ENCODE measurements at places on chromosomes 6 and 20.

GRCh38 chr20:47676912-47677634 is 108.2 kb downstream of the SULF2 start:
- H3K27me3 ChIP-seq = peaks cover 13% of the 10 kb centered on the region
- H3K36me3 ChIP-seq = peaks cover 21% of the 10 kb centered on the region
- no peak overlapping the region for H3K27ac ChIP-seq

GRCh38 chr6:39377539-39377950 is 55.0 kb upstream of the KCNK16 start:
- no peak overlapping the region for H3K4me3 ChIP-seq
- no peak overlapping the region for H3K27ac ChIP-seq
- no peaks in the 10 kb centered on the region for H3K27me3 ChIP-seq

DNA sequence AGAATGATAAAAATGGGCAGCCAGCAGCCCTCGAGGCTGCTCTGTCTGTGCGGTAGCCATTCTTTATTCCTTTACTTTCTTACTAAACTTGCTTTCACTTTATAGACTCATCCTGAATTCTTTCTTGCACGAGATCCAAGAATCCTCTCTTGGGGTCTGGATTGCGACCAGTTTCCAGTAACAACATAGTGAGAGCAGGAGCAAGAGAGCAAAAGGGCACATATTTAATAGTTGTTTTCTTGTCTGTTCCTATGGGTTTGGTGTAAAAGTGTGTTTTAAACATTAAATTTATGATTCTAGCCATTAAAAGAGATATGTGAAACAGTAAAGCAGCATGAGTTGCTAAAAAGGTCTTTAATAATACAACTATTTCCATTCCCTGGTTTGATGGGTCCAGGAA is 78.8 kb upstream of the OPRM1 start:
- H3K27me3 ChIP-seq = peaks cover 4% of the 10 kb centered on the region
- H3K4me1 ChIP-seq = no peaks in the 10 kb centered on the region
- no peak overlapping the region for H3K27ac ChIP-seq
- H3K36me3 ChIP-seq = no peaks in the 10 kb centered on the region
- no peak for DNase-seq

- DNase-seq = no peak
- H3K36me3 ChIP-seq = no peaks in the 10 kb centered on the region
- no peak overlapping the region for H3K27ac ChIP-seq
- peaks cover 5% of the 10 kb centered on the region for H3K4me1 ChIP-seq
- H3K27me3 ChIP-seq = no peaks in the 10 kb centered on the region
- H3K4me3 ChIP-seq = no peak overlapping the region
Measured at GRCh38 chr6:164195278-164195941, 780.9 kb downstream of the QKI start.

- H3K27me3 ChIP-seq = peaks cover 5% of the 10 kb centered on the region
- no peaks in the 10 kb centered on the region for H3K36me3 ChIP-seq
- peaks cover 9% of the 10 kb centered on the region for H3K4me1 ChIP-seq
- peak overlapping the region; percentile 34 for H3K27ac ChIP-seq
- no peak overlapping the region for H3K4me3 ChIP-seq
- DNase-seq = no peak
Measured at GRCh38 chr6:113018351-113019151, 671.4 kb downstream of the RFPL4B start.

DNA sequence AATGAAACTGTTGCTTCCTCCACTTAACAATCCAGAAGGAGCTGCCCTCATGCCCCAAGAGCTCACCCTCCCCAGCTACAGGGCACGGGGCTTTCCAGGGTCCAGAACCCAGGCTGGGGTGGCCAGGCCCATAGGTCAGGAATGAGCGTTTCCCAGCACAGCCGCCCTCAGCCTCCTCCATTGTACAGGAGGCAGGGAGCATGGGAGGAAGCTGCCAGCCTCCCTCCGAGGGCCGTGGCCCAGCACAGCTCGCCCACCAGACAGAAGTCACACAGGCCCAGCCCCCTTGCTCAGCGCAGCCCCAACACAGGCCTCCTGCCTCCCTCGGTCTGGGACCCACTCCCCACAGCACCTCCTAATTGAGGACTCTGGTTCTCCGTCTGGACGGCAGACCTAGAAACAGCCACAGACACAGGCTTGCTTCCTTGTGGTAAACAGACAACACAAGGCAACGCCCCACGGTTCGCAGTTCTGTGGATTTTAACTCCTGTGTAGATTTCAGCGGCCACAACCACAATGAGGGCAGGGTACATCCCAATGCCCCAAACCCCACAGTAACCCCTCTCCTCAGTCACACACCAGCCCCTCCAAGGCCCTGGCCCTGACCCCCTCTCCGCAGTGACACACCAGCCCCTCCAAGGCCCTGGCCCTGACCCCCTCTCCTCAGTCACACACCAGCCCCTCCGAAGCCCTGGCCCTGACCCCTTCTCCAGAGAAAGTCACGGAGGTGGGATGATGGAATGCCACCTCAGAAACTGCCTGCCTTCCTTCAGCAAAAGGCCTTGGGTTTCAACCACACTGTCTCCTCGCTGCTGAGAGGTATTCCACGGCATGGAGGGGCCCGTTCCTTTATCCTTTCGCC is 173.5 kb downstream of the DLL1 start:
- H3K36me3 ChIP-seq = peaks cover 5% of the 10 kb centered on the region
- H3K4me1 ChIP-seq = peaks cover 18% of the 10 kb centered on the region
- no peak overlapping the region for H3K27ac ChIP-seq
- peaks cover 8% of the 10 kb centered on the region for H3K27me3 ChIP-seq

GRCh38 chr20:40317156-40317790 is 371.8 kb downstream of the MAFB start:
- peaks cover 14% of the 10 kb centered on the region for H3K27me3 ChIP-seq
- H3K4me1 ChIP-seq = peaks cover 6% of the 10 kb centered on the region
- no peaks in the 10 kb centered on the region for H3K36me3 ChIP-seq
- no peak overlapping the region for H3K27ac ChIP-seq
- H3K4me3 ChIP-seq = no peak overlapping the region

DNA sequence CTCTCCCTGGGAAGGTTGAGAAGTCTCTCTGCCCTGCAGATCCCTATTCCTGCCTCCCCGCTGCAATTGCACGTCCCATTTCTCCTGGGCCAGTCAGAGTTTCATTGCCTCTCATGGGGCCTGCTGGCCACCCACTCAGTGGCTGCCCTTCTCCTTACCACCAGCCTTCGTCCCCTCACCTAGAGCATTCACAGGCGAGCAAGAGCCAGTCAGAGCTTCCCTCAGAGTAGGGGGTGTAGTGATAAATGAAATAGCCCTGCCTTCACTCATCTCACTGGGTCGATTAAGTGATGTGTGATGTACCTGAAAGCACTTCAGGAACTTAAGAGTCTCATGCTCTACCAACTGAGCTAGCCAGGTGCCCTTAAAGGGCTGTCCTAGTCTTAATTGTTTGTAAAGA is 52.0 kb upstream of the FANCE start:
- peaks cover 24% of the 10 kb centered on the region for H3K36me3 ChIP-seq
- H3K4me3 ChIP-seq = no peak overlapping the region
- H3K27me3 ChIP-seq = no peaks in the 10 kb centered on the region

DNA sequence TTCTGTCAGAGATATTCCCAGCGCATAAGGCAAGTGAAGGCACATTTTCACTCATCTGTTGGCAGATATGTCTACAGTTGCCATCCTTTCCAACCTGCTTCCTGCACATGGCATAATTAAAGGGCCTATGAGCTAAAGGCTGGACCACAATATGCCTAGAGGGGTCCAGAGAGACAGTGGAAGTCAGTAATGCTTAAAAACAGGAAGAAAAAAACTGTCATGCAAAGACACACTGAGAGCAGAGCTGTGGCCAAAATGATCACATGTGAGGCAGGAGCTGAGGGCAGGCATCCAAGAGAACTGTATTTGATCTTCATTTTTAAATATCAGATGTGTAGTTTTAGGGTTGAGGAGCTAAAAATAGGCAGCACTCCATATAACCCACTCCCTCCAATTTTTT is 125.0 kb upstream of the BACH2 start:
- DNase-seq = no peak
- H3K27me3 ChIP-seq = no peaks in the 10 kb centered on the region
- no peaks in the 10 kb centered on the region for H3K4me1 ChIP-seq
- no peaks in the 10 kb centered on the region for H3K36me3 ChIP-seq
- H3K4me3 ChIP-seq = no peak overlapping the region
- H3K27ac ChIP-seq = no peak overlapping the region

DNA sequence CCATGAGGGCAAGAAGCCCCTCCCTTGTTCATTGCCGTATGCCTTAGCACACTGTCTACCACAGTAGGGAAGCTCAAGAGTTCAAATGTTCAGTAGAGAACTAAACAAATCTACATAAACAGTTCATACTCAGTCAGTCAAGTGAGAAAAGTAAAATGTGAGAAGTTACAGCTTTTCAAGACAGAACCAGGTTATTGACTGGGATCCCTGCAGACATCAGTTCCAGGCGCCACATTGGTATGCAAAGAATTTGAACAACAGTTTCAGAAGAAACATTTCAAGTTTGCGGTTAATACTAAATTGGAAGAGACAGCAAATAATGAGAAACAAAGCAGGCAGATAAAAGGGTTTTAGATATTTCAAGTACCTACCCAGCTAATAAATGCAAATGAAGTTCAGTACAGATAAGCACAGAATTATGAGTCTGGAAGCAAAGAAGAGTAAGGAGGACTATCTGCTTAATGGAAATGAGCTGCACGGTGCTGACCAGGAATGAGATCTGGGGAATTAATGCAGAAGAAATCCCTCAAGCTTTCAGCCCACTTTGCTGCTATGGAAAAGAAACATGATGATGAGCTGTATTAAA is 246.2 kb downstream of the HACE1 start:
- no peaks in the 10 kb centered on the region for H3K36me3 ChIP-seq
- H3K4me1 ChIP-seq = peaks cover 6% of the 10 kb centered on the region
- DNase-seq = no peak
- H3K4me3 ChIP-seq = no peak overlapping the region

GRCh38 chr6:105609375-105609991 is 206.6 kb upstream of the PREP start:
- H3K27ac ChIP-seq = peak overlapping the region; percentile 85
- peaks cover 52% of the 10 kb centered on the region for H3K4me1 ChIP-seq
- H3K27me3 ChIP-seq = no peaks in the 10 kb centered on the region
- DNase-seq = no peak
- H3K4me3 ChIP-seq = no peak overlapping the region

Data from nephron progenitor cell (in vitro differentiated cells).